ENCODE measurements at places on chromosomes 6 and 20. TPM values are rescaled to one million over a fixed set of nuclear protein-coding genes. Genes with fewer than 3 reads are reported as not detected.

The NEURL2 gene
- 3.8 TPM for total RNA-seq

The BACH2 gene
- total RNA-seq, result 0.17 TPM

The OSTM1 gene
- 63.6 TPM for total RNA-seq

The ANKRD66 gene
- total RNA-seq, result not detected

The UTRN gene
- 165 TPM for total RNA-seq

The TSBP1 gene
- total RNA-seq, result not detected

The ZNF512B gene
- total RNA-seq, result 11.9 TPM

The PGK2 gene
- not detected for total RNA-seq

The HLA-DRB5 gene
- not detected for total RNA-seq

The MCCD1 gene
- total RNA-seq, result not detected

The SNAP25 gene
- total RNA-seq, result 0.53 TPM

The SLC35A1 gene
- 23.7 TPM for total RNA-seq

The SCP2D1 gene
- total RNA-seq, result not detected

The OR2B6 gene
- total RNA-seq, result 0.07 TPM

The C6orf141 gene
- total RNA-seq, result not detected

The C20orf96 gene
- 5.0 TPM for total RNA-seq

The ADGB gene
- not detected for total RNA-seq

The HSPA1L gene
- total RNA-seq, result 2.2 TPM

The MRAP2 gene
- total RNA-seq, result 2.7 TPM

The DOK5 gene
- 55.3 TPM for total RNA-seq

The IL17F gene
- not detected for total RNA-seq

The BPI gene
- total RNA-seq, result 0.30 TPM

The TXLNB gene
- total RNA-seq, result 0.03 TPM

The EBF4 gene
- 0.89 TPM for total RNA-seq

The BPIFB3 gene
- total RNA-seq, result not detected

The ARMC12 gene
- total RNA-seq, result 0.26 TPM

The OR2H1 gene
- not detected for total RNA-seq

The PKHD1 gene
- total RNA-seq, result not detected

The AGER gene
- 0.30 TPM for total RNA-seq

The MCM8 gene
- total RNA-seq, result 5.3 TPM

The FIG4 gene
- total RNA-seq, result 19.9 TPM

The STMND1 gene
- not detected for total RNA-seq

The SEMG1 gene
- total RNA-seq, result not detected

The SOBP gene
- 14.6 TPM for total RNA-seq

The ZSCAN12 gene
- total RNA-seq, result 5.8 TPM

The SNPH gene
- total RNA-seq, result 12.0 TPM

The PPP1R16B gene
- 0.13 TPM for total RNA-seq

The NKAIN2 gene
- total RNA-seq, result under 0.01 TPM

The FNDC1 gene
- total RNA-seq, result 0.46 TPM

The BPIFB1 gene
- 0.07 TPM for total RNA-seq

The CST9 gene
- total RNA-seq, result not detected

The ZNF343 gene
- total RNA-seq, result 15.3 TPM

The MEP1A gene
- not detected for total RNA-seq

The XKR7 gene
- total RNA-seq, result not detected

The SLC24A3 gene
- 4.1 TPM for total RNA-seq

The KHDRBS2 gene
- total RNA-seq, result not detected

The WFDC2 gene
- total RNA-seq, result not detected

The GABRR1 gene
- total RNA-seq, result not detected

The TRIM31 gene
- not detected for total RNA-seq

The HCK gene
- not detected for total RNA-seq

The TMEM244 gene
- not detected for total RNA-seq

The ULBP1 gene
- 0.17 TPM for total RNA-seq

The MTFR2 gene
- total RNA-seq, result 0.33 TPM

The AIF1 gene
- not detected for total RNA-seq

The ZGPAT gene
- total RNA-seq, result 12.3 TPM

The ZNF165 gene
- 0.13 TPM for total RNA-seq

Measured in smooth muscle cell of the pulmonary artery (primary cell).